ENCODE measurements at places on chromosomes 2 and 18.

- DNase-seq: peak; percentile 56
Measured at GRCh38 chr2:205280596-205281236, 401.6 kb upstream of the NRP2 start.

- DNase-seq: no peak
Measured at GRCh38 chr2:189446780-189447179, 5.5 kb downstream of the WDR75 start.

- no peak for DNase-seq
Measured at GRCh38 chr18:58172031-58172430, 128.0 kb downstream of the NEDD4L start.

DNA sequence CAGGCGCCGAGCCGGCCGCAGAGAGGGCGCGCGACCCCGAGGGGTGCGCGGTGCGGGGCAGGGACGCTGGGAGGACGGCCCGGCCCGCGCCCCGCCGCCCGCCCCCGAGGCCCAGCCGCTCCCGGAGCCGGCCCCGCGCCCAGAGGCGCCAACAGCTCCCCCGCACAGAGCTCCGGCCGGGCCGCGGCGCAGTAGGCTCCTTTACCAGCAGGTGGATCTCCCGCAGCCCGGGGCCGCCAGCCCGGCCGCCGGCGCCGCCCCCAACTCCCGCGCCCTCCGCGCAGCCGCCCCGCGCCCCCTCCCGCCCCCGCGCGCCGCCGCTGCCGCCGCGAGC lies 258 bp downstream of the MGAT4A start:
- peak; percentile 73 for DNase-seq

DNA sequence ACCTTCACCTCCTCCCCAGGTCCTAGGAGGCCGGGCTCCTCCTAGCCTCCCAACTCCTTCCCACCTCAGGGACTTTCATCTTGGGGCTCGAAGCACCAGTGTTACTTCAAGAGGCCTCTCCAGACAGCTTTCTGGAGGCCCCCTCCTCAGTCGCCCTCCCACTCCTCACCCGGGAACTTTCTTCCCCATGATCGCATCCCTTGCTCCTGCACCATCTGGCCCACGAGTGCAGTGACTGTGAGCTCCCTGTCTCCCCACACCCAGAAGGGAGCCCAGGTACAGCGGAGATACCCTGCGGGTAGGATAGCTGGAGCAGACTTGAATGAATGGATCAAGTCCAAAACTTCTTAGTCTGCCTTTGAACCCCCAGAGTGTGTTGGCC lies 6.1 kb downstream of the ERFE start:
- DNase-seq: no peak

DNA sequence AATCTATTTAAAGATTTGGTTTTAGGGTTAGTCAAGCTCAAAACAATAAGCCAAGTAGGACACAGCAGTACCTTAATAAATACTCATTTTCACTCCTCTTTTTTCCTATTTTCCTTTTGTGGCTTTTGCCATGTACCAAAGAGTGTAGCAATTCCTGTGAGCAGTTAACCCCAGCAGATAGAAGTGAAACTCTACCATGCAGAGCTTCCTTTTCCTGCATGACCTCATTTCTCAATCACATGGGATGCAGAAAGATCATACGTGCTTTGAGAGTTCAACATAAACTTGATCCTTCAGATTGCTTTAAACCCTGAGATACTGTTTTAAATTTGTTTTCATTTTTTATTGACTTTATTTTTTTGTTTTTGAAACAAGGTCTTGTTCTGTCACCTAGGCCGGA lies 99.1 kb upstream of the ARHGAP15 start:
- no peak for DNase-seq

- DNase-seq: no peak
Measured at GRCh38 chr2:29561181-29561580, 360.2 kb downstream of the ALK start.

DNA sequence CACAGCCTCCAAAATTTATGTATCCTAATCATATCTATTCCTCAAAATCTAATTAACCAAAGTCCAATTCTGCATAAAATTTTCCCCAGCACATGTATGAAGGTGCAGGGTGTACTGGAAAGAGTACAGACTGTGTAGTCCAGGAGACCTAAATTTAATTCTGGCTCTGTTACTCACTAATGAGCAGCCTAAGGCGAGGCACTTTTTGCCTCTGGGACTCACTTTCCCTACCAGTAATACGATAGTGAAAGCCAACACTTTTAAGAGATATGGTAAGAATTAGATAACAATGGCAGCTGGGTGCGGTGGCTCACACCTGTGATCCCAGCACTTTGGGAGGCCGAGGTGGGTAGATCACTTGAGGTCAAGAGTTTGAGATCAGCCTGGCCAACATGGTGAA lies 177.7 kb downstream of the PIEZO2 start:
- no peak for DNase-seq

DNA sequence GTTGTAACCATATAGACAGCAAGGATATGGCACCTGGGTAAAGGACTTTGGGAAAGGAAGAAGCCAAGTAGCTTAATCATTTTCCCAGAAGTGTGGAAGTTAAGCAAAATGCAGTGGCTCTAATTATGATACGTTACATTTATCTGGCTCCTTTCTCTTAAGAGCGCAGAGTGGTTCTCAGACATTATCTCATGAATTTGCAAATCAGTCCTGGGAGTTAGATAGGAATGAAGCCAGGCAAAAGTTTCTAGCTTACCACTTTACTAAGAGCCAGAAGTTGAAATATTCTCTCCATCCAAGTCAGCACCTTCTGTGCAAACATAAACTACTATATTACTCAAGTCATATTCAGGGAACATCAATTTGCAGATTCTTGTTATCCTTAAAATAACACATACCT lies 10.9 kb upstream of the PIEZO2 start:
- DNase-seq: no peak

DNA sequence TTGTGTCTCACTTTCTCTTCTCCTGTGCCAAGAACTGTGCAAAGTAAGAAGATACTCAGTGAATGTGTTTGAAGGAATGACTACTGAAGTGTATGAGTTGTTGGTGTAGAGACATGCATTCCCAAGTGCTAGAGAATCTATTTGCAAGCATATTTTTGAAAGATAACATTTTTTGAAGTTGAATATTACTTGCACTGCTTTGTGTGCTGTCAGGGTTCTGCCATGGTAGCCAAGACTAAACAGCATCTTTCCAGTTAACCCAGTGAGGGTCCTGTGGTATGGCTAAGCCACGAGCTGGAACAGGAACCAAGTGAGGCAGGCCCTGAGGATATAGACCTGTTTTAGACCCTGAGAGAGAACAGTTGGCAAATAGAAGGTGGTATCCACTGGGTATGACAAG lies 35.2 kb upstream of the EFEMP1 start:
- DNase-seq: no peak

GRCh38 chr2:80058562-80058961 lies 246.0 kb downstream of the LRRTM1 start:
- no peak for DNase-seq

DNA sequence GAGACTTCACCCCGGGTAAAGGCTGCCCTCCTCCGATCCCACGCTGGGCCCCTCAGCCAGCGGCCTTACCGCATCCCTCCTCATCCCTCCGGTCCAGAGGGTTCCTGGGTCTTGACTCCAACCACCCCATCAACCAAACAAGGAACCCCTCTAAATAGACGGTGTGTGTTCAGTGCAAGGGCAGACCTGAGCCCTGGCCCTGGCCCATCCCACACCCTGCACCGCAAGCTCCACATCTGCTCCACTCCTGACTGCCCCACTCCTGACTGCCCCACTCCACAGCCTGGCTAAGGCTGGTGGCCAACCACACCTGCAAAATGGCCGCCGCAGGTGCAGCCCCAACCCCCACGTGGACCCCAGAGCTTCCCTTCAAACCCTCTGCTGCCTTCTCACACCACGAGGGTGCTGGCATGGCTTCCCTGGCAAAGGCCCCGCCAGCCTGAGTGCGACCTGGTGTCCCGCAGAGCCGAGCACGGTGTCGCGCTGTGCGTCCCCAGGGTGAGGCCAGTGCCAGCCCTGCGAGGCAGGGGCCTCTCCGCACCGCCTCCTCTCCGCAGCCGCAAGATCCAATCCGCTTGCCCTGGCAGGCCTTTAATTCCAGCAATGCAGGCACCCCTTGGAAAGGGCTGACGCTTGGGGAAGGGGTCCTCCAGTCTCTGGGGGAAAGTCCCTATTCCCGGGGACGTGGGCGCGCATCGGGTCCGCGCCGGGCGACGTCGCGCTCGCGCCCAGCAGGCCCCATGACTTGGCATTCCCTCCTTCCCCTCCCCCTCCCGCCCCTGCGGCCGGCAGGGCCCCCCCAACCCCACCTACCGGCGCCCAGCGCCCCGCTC lies 1.5 kb downstream of the KIF1A start:
- no peak for DNase-seq

DNA sequence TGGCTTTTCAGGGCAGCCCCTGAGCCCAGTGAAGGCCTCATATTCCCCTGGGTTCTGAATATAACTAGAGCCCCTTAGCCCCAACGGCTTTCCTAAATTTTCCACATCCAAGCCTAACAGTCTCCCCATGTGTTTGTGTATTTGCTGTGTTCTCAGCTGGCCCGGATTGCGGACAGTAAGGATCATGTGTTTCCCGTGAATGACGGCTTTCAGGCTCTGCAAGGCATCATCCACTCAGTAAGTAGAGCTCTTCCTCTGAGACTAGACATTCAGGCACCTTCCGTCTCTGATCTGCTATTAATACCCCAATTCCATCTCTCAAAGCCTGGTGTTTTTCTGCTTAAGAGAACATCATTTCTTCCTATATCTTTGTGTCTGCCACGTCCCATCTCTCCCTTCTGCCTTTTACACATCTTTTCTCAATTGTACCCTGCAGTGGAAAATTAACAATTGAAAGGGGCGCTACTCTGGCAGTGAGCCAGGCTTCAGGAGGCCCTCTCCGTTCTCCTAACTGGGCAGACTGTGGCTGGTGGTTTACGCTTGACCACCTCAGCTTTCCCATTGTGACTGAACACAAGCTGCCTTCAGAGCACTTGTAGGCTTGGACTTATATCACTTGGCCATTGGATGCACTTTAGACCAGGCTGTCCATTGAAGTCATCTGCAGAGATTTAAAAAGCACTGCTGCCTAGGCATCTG lies 64.4 kb downstream of the ANTXR1 start:
- no peak for DNase-seq

GRCh38 chr2:145302886-145303285 lies 783.0 kb upstream of the ZEB2 start:
- no peak for DNase-seq

DNA sequence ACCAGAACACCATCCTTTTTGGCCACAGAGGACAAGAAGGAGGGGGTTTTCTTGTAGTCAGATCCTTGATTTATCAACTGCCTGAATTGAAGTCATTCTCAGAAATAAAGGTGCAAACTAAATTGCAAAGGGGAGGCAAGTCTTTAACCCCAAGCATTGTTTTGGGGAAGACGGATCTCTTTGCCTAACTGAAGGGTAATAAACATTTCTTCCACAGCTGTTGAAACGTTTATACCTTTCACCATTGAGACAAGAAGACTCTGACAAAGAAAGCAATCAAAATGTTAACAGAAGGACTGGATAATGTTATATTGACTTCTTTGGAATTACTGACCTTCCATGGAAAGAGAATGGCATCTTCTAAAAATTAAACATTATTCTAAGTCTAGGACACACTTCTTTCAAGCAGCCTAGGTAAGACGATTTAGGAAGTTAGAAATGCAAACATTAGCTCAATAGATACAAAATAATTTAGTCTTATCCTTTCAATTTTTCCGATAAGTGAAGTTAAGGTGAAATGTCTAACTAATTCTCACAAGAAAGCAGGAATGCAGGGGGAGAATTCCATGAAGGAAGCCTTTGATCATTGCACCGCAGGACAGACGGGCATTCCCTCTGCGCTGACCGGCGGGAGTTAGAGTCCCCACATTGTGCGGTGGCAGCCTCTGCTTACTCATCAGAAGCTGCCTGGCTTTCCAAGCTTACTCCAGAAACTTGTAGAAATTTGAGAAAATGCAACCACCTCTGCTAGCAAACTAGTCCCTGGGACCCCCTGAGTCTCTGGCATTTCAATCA lies 69.4 kb upstream of the COPS8 start:
- DNase-seq: no peak

GRCh38 chr2:58645017-58645416 lies 403.9 kb upstream of the FANCL start:
- DNase-seq: no peak

GRCh38 chr2:157818227-157818626 lies 57.9 kb downstream of the ACVR1 start:
- DNase-seq: no peak

DNA sequence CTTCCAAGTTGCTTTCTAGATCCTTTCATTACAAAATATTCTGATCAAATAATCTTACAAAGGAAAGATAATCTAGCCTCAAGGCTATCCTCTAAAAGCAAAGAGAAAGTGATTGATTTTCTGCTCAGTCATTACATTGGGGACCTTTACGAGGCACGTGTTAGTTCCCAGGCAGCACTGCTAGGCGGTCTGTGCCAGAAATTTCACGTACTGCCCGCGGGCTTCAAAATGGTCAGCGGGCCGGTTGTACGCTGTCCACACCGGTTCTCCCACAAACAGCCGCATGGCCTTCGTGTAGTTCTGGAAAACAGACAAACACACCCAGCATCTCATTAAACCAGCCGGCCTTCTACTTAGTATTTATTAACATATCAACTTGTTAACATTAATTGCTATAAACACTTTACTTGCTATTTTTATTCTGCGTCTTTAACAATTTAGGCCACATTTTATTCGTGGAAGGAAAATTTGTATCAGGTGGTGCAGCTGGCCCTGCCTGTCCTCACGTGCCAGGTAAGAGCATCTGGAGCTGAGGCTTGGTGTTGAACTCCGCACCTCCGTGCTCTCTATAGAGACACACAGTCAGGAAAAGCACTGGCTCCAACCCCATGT lies 20.4 kb downstream of the ADI1 start:
- DNase-seq: no peak

- no peak for DNase-seq
Measured at GRCh38 chr2:30860003-30860725, 52.9 kb upstream of the CAPN13 start.

DNA sequence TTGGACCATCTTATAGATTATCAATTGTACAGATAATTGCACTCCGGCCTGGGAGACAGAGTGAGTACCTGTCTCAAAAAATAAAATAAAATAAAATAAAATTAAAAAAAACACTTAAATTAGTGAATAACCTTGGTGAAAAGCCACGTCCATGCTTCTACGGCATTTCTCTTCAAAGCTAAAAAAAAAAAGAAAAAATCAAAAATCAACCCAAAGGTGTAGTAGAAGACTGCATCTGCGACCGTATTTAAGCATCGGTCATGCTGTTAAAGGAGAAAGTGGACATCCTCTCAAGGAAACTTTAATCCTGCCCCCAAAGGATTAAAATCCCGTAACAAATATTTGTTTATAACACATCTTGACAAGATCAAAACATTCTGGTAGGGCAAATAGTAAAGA lies 350 bp upstream of the RNF138 start:
- DNase-seq: no peak

- no peak for DNase-seq
Measured at GRCh38 chr2:149816756-149817551, 229.4 kb upstream of the MMADHC start.

- no peak for DNase-seq
Measured at GRCh38 chr2:190182071-190182524, 119.6 kb upstream of the MSTN start.

GRCh38 chr2:65349863-65350262 lies 82.5 kb downstream of the SPRED2 start:
- DNase-seq: peak; percentile 35

Data from HEK293T (cell line).